Kidney (tissue), 22 donors: ENCODE measurements at places on chromosomes 1 and 21.

DNA sequence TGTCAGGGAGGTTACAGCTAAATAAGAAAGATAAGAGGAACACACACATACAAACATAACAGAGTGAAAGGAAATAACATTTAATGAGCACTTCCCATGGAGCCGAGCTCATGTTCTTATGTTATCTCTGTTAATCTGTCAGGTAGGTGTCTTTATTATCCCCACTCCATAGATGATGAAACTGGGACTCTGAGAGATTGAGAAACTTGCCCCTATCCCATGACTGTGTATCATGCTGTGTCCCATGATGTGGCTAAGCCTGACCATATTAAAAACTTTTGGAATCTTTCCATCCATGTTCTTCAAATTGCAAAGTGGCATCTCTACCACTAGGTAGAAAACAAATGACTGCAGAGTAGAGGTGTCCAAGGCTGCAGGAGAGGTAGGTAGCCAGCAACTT, 285.2 kb upstream of the SGIP1 start:
- no peak for DNase-seq

- peak; percentile 64 for DNase-seq
Measured at GRCh38 chr1:31663622-31664452, 19.2 kb upstream of the PEF1 start.

- DNase-seq = no peak
Measured at GRCh38 chr21:46068516-46069079, 29.3 kb upstream of the COL6A2 start.

GRCh38 chr1:17654519-17654918, 100.6 kb upstream of the ACTL8 start:
- no peak for DNase-seq

GRCh38 chr1:174890024-174890423, 109.7 kb upstream of the CACYBP start:
- DNase-seq = no peak

DNA sequence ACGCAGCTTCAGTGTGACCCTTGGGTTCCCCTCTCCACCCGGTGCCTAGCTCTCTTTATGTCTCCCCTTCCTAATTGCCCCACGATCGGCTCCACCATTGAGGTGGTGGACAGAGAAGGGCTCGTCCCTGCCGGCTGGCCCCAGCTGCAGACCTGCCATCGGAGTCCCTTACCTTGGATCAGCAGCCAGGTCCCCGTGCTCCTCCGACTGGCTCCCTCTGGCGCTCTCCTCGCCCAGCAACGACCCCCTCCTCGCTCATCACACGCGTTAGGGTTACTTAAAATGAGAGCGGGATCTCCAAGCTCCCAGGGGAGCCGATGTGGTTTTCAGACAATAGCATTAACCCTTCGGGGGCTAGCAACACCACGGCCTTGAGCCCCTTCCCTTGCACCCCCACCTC, 8.1 kb upstream of the ETV3L start:
- no peak for DNase-seq

GRCh38 chr1:2543543-2544092, 12.6 kb upstream of the TNFRSF14 start:
- DNase-seq = peak; percentile 85

- DNase-seq = peak; percentile 70
Measured at GRCh38 chr21:44299458-44300261, at the start of gene PFKL. Gene PFKL, plus strand, starts transcription at chr21:44300053. Its CDS starts 53 bp downstream, at chr21:44300106.

GRCh38 chr1:73593364-73593763, 604.6 kb downstream of the LRRIQ3 start:
- DNase-seq = peak; percentile 24

GRCh38 chr21:45138199-45139002, 64.0 kb downstream of the ADARB1 start:
- peak; percentile 82 for DNase-seq

GRCh38 chr1:157975228-157975950, 18.1 kb upstream of the KIRREL1 start:
- no peak for DNase-seq

DNA sequence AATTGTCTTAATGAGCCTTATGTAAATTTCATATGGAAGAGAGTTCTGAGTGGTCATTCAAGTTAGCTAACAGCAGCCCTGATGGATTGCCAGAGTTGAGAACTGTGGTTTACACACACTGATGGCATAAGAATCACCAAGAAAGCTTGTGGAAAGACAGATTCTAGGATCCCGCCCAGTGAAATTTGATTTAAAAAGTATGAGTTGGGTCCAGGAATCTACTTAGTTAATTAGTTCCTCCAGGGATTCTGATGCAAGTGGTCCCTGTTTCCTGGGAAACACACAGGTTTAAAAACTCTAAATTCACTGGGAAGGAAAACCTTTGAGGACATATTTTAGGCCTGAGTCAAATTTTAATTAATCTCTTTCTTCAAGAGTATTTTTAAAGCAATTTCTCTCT, 144.3 kb downstream of the NTPCR start:
- no peak for DNase-seq

- DNase-seq = no peak
Measured at GRCh38 chr1:156009404-156009803, 11.3 kb downstream of the SSR2 start.

GRCh38 chr1:218591966-218592365, 246.8 kb downstream of the TGFB2 start:
- no peak for DNase-seq

GRCh38 chr21:28751176-28751575, 241.5 kb downstream of the LTN1 start:
- DNase-seq = no peak

GRCh38 chr1:151847867-151848596, 5.5 kb downstream of the THEM5 start:
- DNase-seq = no peak

DNA sequence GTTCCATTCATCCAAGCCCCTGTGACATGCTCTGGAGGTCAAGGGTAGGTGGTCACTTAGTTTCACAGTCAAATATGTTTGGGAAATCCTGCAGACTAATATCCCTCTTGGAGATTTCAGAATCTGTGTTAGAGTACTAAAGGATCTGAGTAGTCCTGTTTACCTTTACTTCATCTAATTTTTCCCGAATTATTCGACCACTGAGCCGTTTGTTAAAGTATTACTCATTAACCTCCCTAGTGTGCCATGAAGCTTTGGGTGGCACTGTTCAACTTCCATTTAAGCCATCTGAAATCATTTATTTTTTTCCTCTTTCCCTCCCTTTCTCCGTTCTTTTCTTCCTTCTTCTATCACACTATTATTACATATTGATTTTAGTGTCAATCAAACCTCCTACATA, 109.9 kb downstream of the NGF start:
- no peak for DNase-seq

DNA sequence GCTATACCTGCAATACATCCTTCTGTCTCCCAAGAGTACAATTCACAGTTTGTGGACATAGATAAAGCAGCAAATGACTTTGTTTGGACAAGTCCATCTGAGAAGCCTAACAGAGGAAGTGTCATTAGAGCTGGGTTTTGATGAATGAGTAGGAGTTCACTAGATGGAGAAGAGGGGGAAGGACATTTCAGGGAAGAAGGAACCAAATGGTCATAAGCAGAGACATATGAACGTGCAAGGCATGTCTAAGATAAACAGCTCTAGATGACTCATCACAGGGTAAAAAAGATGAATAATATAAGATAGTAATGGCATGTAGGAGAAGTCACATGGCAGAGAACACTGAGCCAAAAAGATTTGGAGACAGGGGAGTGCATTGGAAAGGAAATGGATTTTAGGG, 54.5 kb downstream of the HMGB4 start:
- DNase-seq = no peak

- no peak for DNase-seq
Measured at GRCh38 chr1:42937836-42938644, 20.6 kb downstream of the SLC2A1 start.

DNA sequence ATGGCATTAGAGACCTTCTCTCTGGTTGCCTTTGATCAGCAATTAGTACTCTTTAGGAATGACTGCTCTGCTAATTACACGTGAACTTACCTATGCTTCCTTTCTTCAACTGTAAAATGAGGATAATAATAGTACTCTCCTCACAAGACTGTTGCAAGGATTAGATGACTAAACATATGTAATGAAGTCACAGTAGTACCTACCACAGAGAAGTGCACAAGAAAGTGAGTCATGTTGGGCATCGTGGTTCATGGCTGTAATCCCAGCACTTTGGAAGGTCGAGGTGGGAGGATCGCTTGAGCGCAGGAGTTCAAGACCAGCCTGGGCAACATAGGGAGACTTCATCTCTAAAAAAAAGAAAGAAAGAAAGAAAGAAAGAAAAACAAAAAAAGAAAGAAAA, 68.1 kb upstream of the AK4 start:
- DNase-seq = no peak

- no peak for DNase-seq
Measured at GRCh38 chr1:186482661-186483255, 21.8 kb upstream of the PDC start.

- DNase-seq = no peak
Measured at GRCh38 chr1:10658396-10659066, 137.9 kb downstream of the CASZ1 start.

DNA sequence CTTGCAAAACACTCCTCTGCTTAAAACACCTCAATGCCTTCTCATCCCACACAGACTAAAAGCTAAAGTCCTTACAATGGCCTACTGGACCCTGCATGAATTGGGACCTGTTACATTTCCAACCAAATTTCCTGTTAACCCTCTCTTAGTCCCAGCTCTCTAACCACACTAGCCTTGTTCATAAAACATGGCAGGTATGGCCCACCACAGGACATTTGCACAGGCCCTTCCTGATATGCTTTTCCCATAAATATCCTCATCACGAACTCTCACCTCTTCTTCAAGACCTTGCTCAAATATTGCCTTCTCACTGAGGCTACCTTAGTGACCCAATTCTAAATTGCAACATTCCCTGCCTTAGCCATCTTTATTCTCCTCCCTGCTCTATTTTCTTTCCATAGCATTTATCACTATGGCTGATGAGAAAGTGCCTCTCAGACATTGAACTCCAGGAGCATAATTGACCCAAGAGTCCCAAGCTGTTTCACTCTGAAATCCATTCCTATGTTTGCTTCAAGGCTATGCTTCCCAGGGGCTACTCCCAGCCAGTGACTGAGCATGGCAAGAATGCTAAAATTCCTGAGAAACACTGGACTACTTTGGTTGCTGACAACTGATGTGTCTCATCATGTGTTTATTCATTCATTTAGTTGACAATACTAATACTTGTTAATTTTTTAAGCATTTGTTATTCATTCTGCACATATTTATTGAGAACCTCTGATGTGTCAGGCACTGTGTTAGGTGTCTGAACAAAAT, 2.7 kb upstream of the PALMD start:
- no peak for DNase-seq

GRCh38 chr1:17867470-17867869, 112.3 kb downstream of the ACTL8 start:
- no peak for DNase-seq

- no peak for DNase-seq
Measured at GRCh38 chr1:44276901-44277300, 63.6 kb downstream of the DMAP1 start.

- DNase-seq = no peak
Measured at GRCh38 chr1:62726011-62726442, 37.8 kb upstream of the DOCK7 start.

GRCh38 chr1:209648346-209648745, 3.9 kb downstream of the LAMB3 start:
- no peak for DNase-seq

- no peak for DNase-seq
Measured at GRCh38 chr1:197234581-197234980, 33.5 kb upstream of the CRB1 start.

- DNase-seq = peak; percentile 32
Measured at GRCh38 chr1:95197616-95198252, 36.3 kb upstream of the RWDD3 start.

DNA sequence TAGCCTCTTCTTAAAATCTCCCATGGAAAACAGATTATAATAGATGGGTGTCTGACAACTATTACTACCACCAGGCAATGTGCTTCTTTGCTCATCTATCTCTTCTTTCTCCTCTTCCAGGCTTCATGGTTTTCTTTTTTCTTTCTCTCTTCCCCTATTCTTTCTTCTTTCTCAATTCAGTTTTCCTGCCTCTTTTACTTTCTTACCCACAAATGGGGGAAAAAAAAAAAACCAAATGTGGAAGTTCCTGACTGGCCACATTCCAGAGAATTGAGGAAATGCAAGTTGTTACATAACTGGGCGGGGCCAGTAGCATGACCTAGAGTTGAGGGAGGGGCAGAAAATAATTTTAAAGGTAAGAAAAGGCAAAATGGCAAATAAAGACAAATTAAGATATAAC, 10.9 kb upstream of the SMG7 start:
- peak; percentile 7 for DNase-seq

GRCh38 chr1:157099633-157100009, at the start of gene ETV3L:
Gene ETV3L, minus strand, starts transcription at chr1:157099808. Its CDS starts 285 bp downstream, at chr1:157099523.
- no peak for DNase-seq

- DNase-seq = no peak
Measured at GRCh38 chr1:46220808-46221207, 17.7 kb downstream of the LURAP1 start.

DNA sequence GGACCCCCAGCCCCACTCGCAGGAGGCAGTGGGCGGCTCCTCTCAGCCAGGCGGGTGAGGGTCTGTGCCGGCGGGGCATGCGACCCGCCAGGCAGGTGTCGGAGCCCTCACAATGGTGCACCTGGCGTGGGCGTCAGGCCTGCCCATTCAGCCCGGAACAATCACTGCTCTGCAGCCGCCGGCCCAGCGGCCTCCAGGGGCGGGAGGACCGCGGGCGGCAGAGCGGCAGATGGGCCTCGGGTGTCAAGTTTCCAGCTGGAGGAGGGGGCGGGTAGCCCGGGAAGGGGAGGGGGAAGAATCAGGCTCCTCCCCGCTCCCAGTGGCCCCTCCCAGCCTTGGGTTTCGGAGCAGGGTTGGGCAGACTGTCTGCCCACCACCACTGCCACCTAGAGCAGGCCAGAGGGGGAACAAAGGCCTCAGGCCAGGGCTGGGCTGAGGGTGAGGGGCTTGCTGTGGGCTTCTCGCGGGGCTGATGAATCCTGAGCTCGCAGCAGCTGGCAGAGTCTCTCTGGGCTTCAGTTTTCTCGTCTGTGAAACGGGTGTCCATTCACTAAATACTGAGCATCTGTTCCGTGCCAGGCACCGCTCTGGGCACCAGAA, 39.5 kb upstream of the CASZ1 start:
- peak; percentile 94 for DNase-seq

DNA sequence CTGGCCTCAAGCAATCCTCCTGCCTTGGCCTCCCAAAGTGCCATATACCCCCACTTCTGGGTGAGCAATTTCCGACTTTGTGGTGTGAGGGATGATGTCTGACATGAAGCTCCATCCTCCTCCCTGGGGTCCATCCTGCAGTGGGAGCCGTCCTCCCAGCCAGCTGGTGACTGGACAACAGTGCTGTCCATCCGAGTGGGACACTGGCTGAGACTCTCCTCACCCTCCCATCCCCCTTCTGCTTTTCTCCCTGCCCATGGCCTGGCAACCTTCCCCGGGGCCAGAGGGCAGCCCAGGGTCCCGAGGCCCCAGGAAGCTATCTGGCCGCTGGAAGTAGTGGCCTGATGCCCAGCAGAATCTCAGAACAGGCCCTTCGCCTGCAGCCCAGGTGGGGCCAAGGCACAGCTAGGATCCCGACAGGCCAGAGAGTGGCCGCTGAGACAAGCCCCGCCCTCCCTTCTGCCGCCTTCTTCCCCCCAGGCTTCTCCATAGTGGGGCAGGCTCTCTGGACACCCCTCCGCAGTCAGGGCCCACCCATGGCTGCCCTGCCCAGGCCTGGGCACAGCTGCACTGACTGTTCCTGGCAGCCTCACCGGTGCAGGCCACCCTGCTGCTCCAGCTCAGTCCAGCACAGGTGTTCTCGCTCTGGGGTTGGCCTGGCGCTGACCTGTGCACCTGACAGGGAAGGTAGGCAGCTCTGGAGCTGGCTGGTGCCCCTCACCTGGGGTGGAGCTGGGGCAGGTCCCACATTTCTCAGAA, 8.4 kb upstream of the FAAP20 start:
- peak; percentile 78 for DNase-seq

- DNase-seq = no peak
Measured at GRCh38 chr21:45562965-45563364, 20.7 kb upstream of the SLC19A1 start.
